ENCODE measurements at places on chromosomes 12 and 14.

GRCh38 chr14:58722441-58722840 lies 84.7 kb downstream of the DACT1 start:
- no peak for DNase-seq

DNA sequence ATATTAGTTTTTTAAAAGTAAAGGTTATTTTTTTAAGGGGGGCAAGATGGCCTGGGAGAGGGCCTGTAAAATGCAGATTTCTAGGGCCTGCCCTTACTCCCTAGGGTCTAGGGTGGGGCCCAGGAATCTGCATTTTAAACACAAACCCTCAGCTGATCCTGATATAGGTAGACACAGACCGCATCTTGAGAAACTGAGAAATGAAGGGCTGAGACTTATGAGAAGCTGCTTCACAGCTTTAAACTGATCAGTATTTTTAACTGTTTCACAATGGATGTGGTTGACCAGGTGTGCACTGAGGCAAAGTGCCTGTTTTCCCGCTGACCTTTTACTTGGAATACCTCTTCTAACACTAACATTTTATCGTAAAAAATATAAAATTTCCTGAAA lies 84.0 kb downstream of the CCDC88C start:
- no peak for DNase-seq

DNA sequence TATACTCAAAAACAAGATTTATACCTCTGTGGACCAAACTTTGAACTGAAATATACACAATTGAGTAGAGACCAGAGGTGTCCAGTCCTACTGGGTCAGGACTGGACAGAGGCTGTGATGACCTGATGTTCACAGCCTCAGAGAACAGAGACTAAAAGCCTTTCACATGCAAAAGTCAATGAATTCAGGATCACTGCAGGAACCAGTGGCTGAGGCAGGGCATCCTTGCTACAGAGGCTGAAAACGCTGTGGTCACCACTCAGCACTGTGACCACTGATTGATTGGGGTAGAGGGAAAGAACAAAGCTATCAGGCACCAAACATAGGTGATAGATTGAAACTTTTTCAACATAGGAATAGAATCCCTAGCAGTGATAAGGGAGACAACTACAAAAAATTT lies 25.1 kb downstream of the GRIP1 start:
- peak; percentile 56 for DNase-seq

GRCh38 chr12:6124411-6125309 lies at the start of gene VWF:
Gene VWF (minus strand): TSS chr12:6124670. CDS start chr12:6123196, 1,474 bp downstream.
- no peak for DNase-seq

- DNase-seq = peak; percentile 77
Measured at GRCh38 chr12:93571925-93572711, at the start of gene SOCS2. Gene SOCS2 (plus strand): TSS chr12:93572675. CDS start chr12:93572898, 223 bp downstream.

DNA sequence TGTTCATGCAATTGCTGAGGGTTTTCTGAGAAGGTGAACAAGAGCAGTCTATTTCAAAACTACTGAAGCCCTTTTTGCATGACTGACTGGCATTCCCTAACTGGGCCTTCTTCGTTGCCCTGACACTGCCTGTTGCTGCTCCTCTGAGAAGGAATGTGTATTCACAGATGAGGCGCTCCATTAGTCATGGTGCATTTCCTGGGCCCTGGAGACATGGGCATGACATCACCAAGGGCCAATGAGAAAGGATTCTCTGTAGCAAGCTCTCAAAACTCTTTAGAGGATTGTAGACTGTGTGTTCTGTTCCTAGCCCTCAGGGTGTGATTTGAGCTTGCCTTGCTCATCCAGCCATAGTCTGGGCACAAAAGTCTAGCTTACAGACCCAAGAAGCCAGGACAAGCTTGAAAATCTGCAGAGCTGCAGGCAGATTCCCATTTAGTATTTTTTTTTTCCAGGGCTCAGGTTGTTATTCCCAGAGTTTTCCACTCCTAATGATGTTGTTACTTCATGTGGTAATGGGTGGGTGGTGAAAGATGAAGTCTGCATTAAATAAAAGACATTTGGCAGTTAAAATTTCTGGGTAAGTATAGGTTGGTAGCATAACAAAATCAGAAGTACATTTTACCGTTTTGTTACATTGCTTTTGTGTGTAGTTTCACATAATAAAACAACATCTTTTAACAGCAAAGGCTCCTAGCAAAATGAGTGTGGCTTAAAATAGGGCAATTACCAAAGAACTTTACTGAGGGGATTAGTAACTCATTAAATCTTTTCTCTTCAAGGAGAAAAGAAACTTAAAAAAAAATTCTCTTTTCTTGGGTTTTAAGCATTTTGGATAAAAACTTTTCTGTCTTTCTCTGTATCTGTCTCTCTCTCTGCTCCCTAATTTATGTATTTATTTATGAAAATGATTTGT lies 318.4 kb downstream of the RAD51B start:
- DNase-seq = peak; percentile 95

DNA sequence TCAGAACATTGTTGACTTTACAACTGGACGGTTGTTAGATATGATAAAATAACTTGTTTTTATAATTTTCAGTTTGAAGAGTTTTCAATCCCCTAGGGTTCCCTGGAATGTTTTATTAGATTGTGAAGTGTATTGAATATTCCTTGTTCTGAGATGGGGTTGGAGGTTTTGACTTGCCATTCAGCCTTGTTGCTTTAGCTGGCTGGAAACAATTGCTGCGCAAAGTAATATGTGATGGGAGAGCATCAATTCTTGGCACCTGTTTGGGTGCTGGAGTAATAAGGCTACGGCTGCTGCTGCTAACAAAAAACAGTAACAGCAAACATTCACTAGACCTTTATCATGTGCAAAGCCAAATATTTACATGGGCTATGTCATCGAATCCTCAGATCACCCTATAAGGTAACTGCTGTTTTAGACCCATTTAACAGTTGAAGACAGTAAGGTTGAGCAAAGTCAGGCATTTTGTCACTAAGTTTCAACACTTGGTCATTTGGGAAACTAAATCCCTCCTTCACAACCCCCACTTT lies 241.0 kb upstream of the TBX3 start:
- no peak for DNase-seq

- DNase-seq = no peak
Measured at GRCh38 chr14:90727082-90727481, 89.1 kb downstream of the TTC7B start.

DNA sequence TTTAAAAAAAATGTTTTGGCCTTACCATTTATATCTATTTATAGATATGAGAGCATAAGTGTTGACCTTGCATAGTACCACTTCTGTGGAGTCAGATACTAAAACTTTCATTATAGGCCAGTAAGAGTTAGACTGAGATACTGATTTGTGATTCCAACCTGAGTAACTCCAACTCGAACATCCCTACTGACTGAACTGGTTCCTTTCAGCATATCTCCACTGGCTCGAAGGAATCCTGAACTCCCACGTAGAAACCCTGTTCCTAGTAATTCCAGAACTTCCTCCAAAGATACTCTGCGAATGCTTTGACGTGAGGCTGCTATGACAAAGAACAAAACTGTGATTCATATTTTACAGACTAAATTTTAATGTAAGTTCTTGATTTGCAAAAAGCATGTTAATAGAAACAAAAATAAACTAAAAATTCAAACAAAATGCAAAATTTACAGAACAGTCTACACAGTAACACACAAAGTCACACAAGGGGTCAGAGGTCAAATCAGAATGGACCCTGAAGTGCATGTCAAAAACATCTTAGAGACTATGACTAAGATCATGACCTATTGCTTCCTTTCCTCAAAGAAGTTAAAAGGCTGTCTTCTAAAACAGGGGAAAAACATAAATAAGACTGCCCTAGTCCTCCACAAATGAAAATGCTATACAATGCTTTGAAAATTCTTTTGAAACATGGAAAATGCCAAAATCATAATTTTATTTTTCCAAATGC lies 31.5 kb downstream of the HEATR5A start:
- no peak for DNase-seq

GRCh38 chr12:110088936-110089335 lies 35.2 kb upstream of the IFT81 start:
- no peak for DNase-seq

DNA sequence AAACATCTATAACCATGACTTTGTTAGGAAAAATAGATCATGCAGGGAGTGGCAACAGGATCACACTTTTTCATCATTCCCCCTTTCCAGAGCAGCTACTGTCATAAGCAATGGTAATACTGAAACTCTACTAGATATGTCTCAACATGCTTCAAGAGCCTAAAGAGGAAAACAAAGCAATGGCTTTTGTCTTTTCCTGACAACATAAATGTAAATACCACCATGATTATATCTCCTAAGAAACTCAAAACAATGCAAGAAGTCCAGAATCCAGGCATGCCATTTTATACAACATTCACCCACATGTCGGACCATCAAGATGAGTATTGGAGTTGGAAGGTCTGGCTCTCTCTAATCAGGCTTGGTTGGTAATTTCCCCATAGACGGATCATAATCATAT lies 78.7 kb downstream of the KIF21A start:
- no peak for DNase-seq

- DNase-seq = no peak
Measured at GRCh38 chr12:19158923-19159322, 29.4 kb downstream of the PLEKHA5 start.

- DNase-seq = no peak
Measured at GRCh38 chr14:50977863-50978528, 33.7 kb upstream of the PYGL start.
